Activated naive CD8-positive, alpha-beta T cell treated with anti-CD3 and anti-CD28 coated beads for 36 hours (primary cell): ENCODE measurements at places on chromosomes 12 and 14. TPM values are rescaled to one million over a fixed set of nuclear protein-coding genes. Genes with fewer than 3 reads are reported as not detected.

GRCh38 chr12:102120886-102121285 is 903 bp downstream of the PARPBP start:
- DNase-seq: no peak

The GYS2 gene
- total RNA-seq: not detected

The EFS gene
- total RNA-seq: not detected

The FAIM2 gene
- total RNA-seq: 0.60 TPM

GRCh38 chr14:103867523-103867953 is 20.2 kb upstream of the PPP1R13B start:
- no peak for DNase-seq

- DNase-seq: no peak
Observed at GRCh38 chr12:83057436-83057835, 370.7 kb downstream of the TMTC2 start.

DNA sequence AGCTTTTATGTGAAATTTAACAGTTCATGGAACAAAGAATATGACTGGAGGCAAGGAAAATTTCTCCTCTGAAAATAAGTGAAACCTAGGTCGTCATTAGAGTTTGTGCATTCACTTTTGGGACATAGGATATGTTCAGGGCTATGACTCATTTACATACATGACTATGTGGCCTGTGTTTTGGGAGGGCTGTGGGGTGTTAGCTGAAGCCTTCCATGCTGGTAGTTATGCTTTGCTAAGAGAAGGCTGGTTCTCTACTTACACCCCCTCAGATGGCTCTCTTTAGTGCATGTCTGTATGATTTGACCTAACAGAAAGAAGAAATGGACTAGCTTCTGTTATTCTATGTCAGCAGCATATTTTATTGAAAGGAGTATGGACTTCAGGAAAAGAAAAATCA is 416.5 kb upstream of the GARIN6 start:
- no peak for DNase-seq

The TSPAN19 gene
- not detected for total RNA-seq

- DNase-seq: no peak
Observed at GRCh38 chr12:67541625-67541991, 106.9 kb upstream of the DYRK2 start.

DNA sequence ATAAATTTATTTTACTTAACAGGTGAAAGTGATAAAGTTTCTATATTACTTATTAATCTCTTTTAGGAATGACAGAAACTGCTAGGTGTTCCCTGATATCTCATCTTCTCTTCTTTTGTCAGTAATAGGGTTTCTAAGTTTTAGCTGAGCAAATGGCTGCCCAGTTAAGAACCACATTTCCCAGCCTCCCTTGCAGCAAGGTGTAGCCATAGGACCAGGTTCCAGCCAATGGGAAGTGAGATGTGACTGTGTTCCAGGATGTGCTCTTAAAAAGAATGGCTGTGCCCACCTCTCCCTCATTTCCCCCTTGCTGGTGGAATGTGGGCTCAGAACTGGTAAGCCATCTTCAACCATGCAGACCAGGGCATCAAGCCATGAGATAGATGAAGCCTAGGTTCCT is 165.6 kb downstream of the HELB start:
- DNase-seq: no peak

The SRRM4 gene
- total RNA-seq: not detected

DNA sequence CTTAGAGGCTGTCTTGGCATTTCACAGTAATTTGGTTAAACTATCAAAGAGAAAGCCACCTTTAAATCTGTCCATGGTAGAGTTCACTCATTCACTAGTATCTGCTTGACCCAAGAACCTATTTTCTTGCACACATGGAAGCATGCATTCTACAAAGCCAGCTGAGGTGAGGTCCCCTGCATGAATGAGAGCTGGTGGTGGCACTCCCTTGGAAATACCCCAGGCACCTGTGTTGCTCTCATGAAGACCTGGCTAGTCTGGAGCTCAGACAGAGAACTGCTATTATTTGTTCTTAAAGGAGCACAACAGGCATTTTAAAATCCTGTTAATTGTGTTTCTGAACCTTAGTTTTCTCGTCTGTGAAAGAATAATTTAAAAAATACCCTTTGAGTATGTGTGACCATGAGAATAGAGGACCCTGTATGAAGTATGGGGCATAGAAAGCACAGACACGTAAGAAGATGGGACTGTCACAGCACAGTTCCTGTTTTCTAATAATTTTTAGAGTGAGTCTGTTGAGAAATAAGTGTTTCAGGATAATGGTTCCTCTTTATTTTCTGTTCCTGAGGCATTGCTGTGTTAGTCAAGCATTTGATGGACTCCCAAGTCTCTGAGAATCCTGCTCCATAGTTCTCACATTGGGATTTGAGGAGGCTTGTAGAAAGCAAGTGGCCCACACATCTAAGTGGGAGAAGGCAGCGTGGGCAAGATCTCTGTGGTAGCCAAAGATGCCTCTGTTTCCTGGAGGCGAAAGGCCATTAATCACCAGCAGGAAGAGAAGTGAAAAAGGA is 10.9 kb downstream of the RGS6 start:
- no peak for DNase-seq
